ENCODE measurements at places on chromosomes 1 and 21.

GRCh38 chr1:201378804-201379203 lies 1.3 kb upstream of the TNNT2 start:
- no peak for DNase-seq

DNA sequence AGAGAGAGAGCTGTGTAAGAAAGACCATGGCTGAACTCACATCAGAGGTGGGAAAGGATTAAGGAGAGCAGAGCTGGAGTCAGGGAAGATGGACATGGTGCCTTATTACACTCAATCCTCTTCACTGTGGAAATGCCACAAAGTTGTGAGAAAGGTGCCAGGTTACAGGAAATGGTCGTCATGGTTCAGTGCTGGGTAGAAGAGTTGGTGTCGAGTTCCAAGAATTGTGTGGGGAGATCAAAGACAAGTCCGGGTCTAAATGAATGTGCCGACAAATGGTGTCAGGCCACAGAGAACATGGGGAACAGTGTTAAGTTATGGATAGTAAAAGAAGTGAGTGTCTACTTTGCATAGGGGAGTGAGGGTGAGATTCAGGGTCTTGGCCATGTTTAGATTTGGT lies 40.9 kb downstream of the LAMC2 start:
- DNase-seq = no peak

DNA sequence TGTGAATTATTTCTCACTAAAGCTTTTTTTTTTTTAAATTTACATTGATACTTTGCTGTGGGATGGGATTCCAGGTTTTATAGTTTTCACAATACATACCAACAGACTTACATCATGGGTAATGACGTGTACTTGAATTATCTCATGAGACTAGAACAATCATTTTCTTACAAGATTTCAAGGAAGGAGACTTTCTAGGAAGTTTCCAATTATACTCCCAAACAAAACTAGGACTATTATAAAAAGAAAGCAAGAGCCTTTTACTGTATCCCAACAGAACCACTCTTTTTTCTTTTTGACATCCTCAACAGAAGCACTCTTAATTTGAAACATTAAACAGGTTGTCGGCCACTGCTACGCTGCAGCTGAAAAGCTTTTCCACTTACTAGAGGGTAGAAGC lies 48.7 kb downstream of the TESK2 start:
- no peak for DNase-seq

DNA sequence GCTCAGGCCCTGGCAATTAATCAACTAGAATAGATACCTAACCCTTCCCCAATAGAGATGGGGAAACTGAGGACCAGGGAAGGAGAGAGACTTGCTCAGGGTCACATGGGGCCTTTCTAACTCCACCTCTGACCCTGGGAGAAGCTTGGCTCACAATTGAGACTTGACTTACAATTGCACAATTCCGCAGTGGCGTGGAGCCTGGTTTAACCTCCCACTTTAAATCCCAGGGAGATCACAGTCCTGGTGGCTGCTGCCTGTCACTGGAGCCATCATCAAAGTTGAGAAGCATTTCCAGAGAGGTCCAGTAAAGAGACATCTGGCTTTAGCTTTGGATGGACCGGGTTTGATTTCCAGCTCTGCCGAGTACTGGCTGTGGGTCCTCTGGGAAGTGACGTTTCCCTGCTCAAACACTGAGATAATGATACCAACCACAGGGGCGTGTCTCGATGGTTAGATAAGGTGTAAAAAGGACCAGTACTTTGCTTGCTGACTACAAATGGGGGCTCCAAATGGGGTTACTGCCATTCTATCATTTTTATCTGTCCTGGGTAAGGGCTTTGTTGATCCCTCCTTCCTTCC lies 39.3 kb downstream of the TRIM62 start:
- no peak for DNase-seq

- no peak for DNase-seq
Observed at GRCh38 chr1:178885869-178886268, 15.0 kb upstream of the ANGPTL1 start.

DNA sequence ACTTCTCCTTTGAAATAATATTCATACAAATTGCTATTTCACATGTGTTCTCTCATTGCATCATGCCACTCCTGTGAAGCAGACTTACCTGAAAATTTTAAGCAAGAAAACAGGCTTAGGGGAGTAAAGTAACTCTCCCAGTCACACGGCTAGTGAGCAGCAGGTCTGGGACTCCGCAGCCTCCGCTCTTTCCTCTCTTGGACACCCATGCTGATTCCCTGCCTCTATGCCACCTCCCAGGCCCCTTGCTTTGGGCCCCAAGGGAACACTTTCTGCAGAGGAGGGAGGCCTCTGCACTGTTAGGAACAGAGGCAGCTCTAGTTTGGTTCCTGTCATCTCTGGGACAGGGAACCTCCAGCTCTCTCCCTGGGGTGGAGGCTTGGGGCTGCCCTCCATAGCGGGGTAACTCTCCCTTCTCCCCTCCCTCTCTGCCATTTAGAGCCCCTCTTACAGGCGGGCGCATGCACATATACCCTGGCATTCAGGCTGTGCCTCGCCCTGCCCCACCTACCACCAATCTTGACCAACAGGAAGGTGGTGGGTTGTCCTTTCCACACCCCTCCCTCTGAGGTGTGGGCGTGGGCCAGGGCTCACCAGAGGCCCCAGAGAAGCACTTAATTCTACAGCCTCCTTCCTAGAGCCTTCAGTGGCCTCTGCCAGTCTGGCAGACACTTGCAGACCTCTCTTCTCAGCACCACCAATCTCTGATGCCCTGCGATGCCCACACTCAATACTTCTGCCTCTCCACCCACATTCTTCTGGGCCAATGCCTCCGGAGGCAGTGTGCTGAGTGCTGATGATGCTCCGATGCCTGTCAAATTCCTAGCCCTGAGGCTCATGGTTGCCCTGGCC lies at the start of gene RXFP4:
Gene RXFP4 (plus strand): TSS at position 646 of the 852 bp plus-strand sequence. CDS start 72 bp downstream, at position 718.
- no peak for DNase-seq

DNA sequence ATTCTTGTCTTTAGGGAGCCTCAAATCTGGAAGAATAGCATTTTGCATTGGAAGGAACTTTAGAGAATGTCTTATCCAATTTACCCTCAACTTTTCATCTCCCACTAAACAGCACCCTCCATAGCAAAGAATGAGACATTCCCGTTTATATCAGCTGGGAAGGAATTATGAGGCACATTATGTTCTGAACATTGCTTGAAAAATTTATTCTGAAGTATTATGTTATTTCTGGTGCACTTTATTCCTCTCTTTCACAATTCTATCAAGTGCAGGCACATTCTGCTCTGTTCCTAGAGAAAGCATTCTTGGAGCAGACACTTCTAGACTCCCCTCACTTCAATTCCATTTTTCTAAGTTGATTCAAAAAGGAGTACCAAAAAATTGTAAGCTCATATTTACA lies 147.9 kb downstream of the EDEM3 start:
- no peak for DNase-seq

DNA sequence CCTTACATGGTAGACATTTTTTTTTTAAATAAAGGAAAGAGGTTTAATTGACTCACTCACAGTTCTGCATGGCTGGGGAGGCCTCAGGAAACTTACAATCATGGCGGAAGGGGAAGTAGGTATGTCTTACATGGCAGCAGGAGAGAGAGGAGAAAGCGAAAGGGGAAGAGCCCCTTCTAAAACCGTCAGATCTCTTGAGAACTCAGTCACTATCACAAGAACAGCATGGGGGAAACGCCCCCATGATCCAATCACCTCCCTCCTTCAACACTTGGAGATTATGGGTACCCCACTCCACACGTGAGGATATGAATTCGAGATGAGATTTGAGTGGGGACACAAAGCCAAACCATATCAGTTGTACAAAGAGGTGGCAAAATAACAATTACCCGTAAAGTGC lies 301.7 kb downstream of the GRIK1 start:
- no peak for DNase-seq

- DNase-seq = no peak
Observed at GRCh38 chr1:11789126-11790067, 16.4 kb downstream of the MTHFR start.

DNA sequence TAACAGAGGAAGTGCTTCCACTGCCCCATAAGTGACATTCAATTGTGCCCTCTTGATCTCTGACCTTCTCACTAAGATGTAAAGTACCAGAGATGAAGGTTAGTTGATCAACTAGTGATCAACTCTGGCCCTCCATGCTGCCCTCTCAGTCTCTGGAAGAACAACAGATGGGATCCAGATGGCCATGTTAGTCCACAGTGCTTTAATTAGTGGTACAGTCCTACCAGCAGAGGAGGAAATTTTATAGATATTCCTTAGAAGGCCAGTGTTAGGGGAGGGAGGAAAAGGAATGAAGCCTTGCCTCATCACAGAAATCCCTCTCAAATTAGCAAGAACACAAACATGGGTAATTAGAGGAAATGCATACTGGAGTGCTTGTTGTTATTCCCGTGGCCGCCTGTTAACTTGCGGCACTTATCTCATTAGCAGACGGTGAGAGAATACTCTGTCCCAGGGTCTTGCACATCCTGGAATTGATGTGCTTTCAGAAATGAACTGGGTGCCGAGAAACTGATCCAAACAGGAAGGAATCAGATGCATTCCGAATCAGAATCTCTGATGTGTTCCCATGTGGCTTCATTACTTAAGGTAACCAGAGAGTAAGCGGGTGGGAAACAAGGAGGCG lies 91.1 kb upstream of the RGS4 start:
- no peak for DNase-seq

DNA sequence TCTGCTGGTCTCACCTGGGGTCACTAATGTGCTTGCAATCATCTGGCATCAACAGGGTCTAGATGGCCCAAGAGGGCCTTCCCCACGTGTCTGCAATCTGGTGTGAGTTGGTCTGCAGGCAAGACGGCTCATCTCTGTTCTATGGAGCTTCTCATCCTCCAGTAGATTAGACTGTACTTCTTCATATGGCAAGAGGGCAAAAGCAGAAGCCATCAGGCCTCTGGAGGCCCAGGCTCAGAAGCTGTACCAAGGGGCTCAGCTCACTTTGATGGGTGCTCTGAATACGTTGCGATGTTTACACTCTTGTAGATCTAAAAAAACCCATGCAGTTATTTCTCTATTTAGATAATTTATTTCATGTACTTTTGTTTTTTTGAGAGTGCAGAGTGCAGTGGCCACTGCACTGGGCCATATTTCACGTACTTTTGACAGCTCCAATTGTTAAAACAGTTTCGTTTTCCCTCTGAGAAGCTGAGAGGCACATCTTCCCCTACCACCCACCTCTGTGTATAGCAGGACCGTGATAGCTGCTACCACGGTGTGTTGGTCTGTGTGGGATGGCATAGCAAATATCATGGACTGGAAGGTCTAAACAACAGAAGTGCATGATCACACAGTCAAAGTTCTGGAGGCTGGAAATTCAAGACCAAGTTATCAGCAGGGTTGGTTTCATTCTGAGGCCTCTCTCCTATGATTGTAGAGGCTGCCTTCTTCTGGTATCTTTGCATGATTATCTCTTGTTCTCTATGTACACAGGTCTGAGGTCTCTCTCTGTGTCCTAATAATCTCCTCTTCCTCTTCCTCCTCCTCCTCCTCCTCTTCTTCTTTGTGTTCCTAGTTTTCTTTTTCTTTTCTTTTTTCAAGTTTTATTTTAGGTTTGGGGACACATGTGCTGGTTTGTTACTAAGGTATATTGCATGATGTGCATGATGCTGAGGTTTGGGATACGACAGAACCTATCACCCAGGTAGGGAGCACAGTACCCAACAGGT lies 17.0 kb downstream of the CITED4 start:
- DNase-seq = no peak

DNA sequence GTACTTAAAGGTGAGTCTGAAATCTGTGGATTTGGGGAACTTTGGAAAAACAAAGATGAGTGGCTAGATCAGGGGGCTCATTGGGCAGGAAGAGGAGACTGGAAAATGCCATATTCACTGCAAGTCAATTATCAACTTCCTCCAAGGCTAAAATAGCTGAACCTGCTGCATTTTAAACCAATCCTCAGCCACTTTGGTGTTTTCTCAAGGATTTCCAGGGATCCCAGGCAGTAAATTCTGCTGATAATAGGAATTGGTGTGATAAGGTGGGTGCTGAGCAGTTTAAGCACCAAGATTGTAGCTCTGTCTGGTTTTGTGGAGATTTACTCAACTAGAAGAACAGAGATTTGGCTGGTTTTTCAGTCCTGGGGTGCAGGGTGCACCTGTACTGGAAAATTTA lies 153.9 kb upstream of the CAMK1G start:
- no peak for DNase-seq

GRCh38 chr1:99599678-99600175 lies 46.2 kb upstream of the PALMD start:
- no peak for DNase-seq

GRCh38 chr21:45589686-45590245 lies 47.5 kb upstream of the SLC19A1 start:
- no peak for DNase-seq

- DNase-seq = no peak
Observed at GRCh38 chr1:144551107-144551542, 41.6 kb upstream of the PPIAL4F start.

DNA sequence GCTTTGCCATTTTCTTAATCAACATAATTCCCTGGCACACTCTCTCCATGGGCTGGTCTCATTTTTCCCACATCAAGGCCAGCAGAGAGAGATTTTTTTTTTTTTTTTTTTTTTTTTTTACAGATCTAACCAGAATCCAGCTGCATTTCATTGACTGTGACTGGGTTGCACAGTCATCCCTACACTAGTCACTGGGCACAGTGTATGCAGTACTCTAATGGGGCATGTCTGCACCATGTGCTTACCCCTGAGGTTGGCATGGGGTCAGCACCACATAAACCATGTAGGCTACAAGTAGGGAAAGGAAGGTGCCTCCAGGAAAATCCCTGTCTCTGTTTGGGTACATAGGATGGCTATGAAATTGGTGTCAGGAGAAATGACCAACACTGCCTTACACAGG lies 64.1 kb upstream of the LRP8 start:
- DNase-seq = no peak

DNA sequence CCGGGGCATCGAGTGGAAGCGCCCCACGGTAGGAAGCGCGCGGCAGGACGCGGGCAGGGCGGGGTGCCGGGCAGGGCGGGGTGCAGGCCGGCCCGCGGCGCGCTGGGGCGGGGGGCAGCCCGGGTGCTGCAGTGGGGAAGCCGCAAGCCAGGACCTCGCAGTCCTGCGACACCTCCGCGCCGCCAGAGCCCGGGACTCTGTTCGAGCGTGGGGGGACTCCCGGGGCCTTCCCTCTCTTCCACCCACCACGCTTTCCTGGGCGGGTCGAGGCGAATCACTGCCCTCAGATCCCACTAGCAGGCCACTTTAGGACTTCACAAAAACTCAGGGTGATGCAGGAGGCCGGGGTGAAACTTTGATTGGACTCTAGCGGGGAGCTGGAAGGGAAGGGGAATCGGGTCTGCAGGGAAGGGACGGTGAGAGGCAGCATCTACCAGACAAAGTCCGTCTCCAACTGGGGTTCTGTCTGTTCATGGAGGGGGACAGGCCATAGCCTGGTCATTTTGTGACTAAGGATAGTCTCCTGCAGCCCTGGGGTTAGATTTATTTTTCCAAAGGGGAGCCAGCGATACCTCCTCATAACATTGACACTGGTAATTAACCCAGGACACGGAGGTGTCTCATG lies 623 bp downstream of the CAPN2 start:
- DNase-seq = no peak

DNA sequence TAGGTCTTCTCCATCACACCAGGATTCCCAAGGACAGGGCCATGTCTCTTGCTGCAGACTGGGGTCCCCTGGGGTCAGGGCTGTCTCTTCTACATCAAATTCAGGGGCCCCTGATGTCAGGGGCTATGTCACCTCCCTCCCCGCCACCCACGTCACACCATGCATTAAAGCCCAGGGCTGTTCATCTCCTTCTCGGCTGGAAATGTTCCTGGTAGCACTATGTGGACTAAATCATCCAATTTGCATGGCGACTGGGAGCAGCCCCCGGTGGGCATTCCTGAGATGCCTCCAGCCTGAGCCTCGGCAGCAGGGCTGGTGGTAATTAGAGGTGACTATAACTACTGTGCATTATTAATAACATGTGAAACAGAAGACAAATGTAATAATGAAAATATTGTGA lies 151.7 kb upstream of the HMGB4 start:
- no peak for DNase-seq

- DNase-seq = no peak
Observed at GRCh38 chr1:32525053-32525452, 14.2 kb upstream of the ZBTB8A start.

Data from mesothelial cell of epicardium (in vitro differentiated cells).